ENCODE measurements at places on chromosomes 1 and 21.

GRCh38 chr1:63674865-63675419 is 81.7 kb downstream of the PGM1 start:
- no peak for DNase-seq

DNA sequence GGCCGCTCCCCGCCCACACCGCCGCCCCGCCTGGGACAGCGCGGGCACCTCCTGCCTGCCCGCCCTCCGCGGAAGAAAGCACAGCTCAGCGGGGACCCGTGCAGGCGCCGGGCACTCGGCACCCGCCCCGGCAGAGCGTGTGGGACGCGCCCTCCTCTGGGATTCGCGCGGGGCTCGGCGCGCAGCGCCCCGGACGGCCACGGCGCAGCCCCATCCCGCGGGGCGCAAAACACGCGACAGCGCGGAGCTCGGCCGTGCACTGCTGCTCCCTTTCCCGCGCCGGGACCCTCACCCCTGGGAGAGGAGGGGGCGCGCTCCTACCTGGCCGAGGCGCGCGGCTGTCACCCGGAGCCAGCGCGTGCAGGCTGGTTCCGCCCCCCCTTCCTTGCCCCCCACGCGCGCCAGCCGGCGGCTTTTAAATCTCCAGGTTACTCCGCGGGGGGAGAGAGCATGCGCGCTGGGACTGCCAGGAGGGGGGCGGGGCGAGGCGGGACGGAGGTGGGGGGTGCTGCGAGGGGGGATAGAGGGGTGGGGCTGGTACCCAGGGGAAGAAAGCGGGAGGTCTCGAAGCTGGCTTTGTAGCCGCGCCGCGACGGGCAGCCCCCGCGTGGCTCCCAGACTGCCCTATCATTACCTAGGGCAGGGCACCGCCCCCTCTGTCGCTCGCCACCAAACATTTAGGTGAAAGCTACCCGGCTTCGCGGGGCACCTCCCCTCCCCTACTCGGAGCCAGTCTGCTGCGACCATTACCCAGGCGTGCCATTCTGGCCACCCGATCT is at the start of gene SLC45A3:
TSS of gene SLC45A3 (minus strand) at position 437 of the 779 bp plus-strand sequence. CDS start 15,853 bp downstream, outside the sequence.
- DNase-seq = peak; percentile 78

- DNase-seq = peak; percentile 81
Measured at GRCh38 chr1:20787029-20787839, at the start of gene HP1BP3. TSS of gene HP1BP3 (minus strand) at chr1:20787307. CDS start at chr1:20780440, 6,867 bp downstream.

DNA sequence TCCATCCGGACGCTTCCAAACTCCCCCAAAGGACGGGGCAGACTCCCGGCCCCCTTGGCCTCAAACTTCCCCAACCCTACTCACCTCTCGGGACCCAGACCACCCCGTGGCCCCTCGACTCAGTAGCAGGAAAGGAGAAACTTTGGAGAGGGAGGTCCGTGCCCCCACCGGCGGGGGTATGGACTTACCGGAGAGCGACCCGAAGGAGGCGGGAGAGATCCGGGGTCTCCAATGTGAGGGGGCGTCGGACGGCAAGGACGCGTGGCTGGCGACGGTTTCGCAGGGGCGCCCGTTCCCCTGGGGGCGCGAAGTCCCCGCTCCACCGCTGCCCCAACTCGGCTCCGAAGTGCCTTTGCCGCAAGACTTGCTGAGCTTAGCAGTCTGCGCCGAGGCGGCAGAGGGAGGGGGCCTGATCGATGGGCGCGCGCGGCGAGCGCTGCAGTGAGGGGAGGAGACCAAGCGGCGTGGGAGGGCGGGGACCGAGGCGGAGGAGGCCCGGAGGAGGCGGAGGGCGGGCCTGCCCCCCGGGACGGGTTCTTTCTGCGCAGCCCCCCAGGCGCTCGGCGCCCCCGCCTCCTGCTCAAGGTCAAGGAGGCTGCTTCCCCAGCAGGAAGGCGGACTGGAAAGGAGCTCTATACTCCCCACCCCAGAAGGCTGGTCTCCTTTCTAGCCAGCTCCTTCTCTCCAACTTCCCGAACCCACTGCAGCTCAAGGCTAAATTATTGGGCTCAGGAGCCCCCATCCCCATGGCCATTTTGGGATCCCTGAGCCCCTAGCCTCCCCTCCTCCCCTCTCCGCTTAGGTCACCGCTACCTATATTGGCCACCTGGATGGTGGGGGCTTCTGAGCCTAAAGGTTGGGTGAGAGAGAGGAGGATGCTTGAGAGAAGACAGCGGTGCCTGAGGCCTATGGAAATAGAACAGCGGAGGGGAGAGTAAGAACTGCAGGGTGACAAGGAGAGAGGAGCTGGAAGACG is at the start of gene SYT2:
TSS of gene SYT2 (minus strand) at position 385 of the 976 bp plus-strand sequence. CDS start 104,682 bp downstream, outside the sequence.
- DNase-seq = peak; percentile 86

DNA sequence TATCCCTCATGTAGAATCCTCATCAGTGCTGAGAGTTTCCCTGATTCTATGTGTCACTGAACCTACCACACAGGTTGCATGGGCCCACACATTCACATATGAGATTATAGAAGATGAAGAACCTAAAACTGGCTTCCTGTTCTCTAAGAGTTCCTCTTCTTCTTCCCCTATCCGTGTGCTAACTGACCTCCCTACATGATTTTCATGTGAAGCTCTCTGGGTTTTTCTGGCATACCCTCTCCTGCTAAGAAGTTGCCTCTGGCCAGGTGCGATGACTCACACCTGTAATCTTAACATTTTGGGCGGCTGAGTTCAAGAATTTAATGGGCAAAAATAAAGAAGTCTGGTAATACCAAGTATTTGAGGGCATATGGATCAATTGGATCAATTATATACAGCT is 5.5 kb upstream of the CD244 start:
- DNase-seq = no peak

DNA sequence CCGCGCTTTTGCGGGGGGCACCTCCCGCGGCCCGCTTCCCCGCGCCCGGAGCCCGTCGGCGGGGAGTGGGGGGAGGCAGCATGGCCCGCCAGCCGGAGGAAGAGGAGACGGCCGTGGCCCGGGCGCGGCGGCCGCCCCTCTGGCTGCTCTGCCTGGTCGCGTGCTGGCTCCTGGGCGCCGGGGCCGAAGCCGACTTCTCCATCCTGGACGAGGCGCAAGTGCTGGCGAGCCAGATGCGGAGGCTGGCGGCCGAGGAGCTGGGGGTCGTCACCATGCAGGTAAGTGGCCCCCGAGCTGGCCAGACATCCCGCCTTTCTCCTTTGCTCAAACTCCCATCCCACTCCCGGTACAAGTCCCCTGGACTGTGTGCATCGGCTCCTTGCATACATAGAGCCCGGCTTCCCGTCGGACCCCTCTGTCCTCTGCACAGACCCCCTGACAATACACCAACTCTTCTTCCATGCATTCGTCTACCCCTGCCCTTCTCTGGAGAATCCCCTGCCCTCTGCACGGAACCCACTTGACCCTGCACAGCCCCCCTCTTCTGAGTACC is 812 bp downstream of the CACHD1 start:
- DNase-seq = peak; percentile 69

DNA sequence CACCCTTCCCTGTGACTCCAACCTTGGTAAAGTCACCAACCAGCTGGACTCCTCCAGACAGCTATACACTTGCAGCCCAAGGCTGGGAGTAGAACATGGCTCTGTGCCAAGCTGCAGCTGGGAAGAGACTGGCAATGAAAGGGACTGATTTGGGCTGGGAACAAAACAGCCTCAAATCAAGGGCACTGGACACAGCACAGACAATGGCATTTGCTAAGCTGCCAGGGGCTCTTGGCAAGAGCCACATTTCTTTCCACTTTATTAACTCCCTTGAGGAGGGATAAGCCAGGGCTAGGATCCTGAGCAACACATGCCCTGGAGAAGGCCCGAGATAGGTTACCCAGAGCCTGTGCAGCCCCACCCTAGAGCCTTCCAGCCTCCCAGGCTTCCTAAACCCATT is 12.0 kb downstream of the SYT11 start:
- no peak for DNase-seq

GRCh38 chr1:36137776-36138175 is 11.5 kb downstream of the TRAPPC3 start:
- no peak for DNase-seq

DNA sequence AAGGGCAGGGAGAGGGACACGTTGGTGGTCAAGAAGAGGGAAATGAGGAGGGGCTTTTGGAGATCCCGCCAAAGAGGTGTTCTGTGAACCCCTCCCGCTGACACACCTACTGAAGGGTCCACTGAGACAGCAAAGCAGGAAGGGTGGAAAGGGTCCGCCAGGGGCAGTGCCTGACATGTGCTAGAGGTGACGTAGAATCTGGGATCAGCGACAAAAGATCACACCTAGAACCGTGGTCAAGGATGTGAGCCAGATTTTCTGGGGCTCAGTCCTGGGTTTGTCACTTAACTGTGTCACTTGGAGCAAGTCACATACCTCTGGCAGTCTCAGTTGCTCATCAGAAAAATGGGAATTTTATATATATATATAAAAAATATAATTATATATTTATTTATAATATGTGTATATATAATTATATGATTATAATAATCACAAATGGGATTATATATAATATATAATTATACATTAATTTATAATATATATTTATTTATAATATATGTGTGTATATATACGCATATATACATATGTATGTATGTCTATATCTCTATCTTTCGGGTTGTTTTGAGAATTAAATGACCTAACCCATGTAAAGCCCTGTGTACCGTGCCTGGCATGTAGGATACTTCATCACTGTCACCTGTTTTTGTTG is 35.0 kb upstream of the ATP5PO start:
- no peak for DNase-seq

GRCh38 chr1:90100566-90100965 is 105.7 kb downstream of the ZNF326 start:
- DNase-seq = no peak

GRCh38 chr1:11417162-11417561 is 61.8 kb upstream of the DISP3 start:
- DNase-seq = no peak

GRCh38 chr1:234479310-234479559 is 256 bp upstream of the TARBP1 start:
- DNase-seq = no peak

DNA sequence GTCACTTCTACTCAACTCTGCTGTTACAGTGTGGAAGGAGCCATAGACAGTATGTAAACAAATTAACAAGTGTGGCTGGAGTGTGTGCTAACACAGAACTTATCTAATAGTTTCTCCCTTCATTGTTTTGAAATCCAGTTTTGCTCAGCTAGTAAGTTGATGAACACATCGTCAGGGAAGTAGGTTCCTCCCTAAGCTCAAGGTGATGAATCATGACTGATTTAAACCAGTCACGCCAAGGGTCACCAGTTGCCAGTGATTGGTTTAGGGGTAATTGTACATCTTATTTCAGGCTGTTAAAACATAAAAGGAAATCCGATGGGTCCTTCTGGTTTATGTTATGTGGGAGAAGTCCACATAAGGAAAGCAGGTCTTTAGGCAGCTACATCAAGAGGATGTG is 97.0 kb upstream of the CHODL start:
- peak; percentile 2 for DNase-seq
